Left colon (tissue), 2 donors: ENCODE measurements at places on chromosomes 5 and 9. TPM values are rescaled to one million over a fixed set of nuclear protein-coding genes. Genes with fewer than 3 reads are reported as not detected.

GRCh38 chr5:158013303-158013702, 154.4 kb upstream of the CLINT1 start:
- DNase-seq: no peak

- DNase-seq: no peak
Measured at GRCh38 chr9:81669041-81669651, 20.2 kb downstream of the TLE1 start.

GRCh38 chr5:151115272-151115905, 34.6 kb upstream of the TNIP1 start:
- DNase-seq: peak; percentile 68

- DNase-seq: no peak
Measured at GRCh38 chr5:66958201-66958979, 238.2 kb downstream of the CD180 start.

DNA sequence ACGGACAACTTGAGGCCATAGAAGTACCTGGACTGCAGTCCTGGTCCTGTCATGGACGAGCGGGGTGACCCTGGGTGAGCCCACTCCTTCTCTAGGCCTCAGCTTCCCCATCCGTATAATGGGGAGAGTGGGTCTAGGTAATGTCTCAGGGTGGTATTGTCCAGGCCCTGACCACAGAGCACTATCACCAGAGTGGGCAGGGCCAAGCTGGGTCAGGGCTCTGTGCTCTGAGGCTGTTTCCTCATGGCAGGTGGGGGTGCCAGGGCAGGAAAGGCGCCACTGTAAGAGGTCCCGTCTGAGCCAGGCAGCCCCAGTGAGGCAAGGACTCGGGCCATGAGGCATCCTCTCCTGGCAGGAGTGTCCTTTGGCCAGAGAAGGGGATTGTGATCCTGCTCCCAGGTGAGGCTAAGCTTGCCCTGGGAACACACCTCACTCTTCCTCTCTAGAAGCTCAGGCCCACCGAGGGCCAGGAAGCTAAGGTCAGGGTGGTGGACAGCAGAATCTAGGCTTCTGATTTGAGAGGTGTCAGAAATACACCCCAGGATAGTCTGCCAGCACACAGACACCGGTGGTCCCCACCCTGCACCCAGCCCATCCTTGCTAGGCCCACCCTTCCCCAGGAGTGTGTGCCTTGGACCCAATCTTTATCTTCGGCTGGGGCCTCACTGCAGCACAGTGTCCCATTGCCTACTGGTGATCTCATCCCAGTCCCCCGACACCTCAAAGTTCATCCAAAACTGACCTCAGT, 1.5 kb upstream of the MYOZ3 start:
- DNase-seq: no peak

The GMCL2 gene
- not detected for total RNA-seq

The SLC28A3 gene
- total RNA-seq: 0.84 TPM

The CNTLN gene
- 1.6 TPM for total RNA-seq
